Activated CD8-positive, alpha-beta memory T cell treated with anti-CD3 and anti-CD28 coated beads, Interleukin-2, amount 10 ng/mL, durations not matched to agents 7 days and 5 days (primary cell): ENCODE measurements at places on chromosomes 1 and 21. TPM values are rescaled to one million over a fixed set of nuclear protein-coding genes. Genes with fewer than 3 reads are reported as not detected.

- no peak for DNase-seq
- no peaks in the 10 kb centered on the region for H3K27me3 ChIP-seq
- no peaks in the 10 kb centered on the region for H3K4me1 ChIP-seq
- H3K27ac ChIP-seq = no peak overlapping the region
- no peak overlapping the region for H3K4me3 ChIP-seq
These were observed 82.0 kb downstream of the LRRC53 start for GRCh38 chr1:74430342-74430934.

DNA sequence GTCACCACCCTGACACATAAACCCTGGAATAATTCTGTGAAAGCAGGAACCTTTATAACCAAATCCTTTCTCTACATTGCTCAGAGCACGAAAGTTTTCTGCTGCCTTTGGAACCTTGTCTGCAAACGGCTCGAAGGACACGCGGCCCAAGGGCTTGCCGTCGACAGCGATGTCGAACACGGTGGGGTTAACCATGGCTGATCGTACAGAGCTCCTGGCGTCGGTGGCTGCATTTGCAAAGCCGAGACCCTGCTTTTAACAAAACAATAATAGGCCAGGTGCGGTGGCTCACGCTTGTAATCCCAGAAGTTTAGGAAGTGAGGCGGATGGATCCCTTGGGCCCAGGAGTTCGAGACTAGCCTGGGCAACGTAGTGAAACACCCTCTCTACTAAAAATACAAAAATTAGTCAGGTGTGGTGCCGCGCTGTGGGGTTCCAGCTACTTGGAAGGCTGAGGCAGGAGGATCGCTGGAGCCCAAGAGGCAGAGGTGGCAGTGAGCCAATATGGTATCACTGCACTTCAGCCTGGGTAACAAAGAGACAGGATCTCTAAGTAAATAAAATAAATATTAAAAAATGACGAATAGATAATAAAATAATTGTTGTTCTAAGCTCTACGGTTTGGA is 2.2 kb upstream of the EIF2B3 start:
- H3K4me1 ChIP-seq = peaks cover 17% of the 10 kb centered on the region
- DNase-seq = no peak
- H3K36me3 ChIP-seq = peaks cover 3% of the 10 kb centered on the region
- H3K4me3 ChIP-seq = no peak overlapping the region
- H3K27me3 ChIP-seq = no peaks in the 10 kb centered on the region

DNA sequence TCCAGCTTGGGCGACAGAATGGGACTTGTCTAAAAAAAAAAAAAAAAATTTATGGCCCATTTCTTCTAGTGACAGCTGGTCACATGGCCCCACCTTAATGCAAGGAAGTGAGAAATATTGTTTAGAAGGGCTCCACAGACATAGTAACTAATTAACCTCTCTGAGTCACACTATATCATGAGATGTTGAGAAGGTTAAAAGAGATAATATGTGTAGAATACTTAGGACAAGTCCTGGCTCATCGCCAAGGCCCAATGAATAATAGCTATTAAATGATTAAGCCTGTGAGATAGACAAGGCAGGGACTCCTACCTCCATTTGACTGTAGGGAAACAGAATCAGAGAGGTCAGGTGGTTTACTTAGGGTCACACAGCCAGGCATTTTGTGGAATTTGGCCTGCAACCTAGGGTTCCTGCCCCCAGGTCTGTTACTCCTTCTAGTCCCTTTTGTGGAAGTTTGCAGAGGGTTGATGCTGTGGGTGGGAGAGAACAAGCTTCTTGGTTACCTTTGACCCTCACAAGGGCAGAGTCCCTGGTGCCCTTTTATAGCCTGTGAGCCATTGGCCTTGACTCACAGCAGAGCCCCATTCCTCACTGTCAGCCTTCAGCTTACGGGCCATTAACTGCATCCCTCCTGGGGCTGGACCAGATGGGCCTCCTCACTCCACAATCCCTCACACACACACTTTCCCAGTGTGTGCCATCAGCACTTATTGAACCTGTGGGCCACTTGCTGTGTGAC is 48.5 kb downstream of the OPRD1 start:
- H3K27ac ChIP-seq = no peak overlapping the region
- peaks cover 6% of the 10 kb centered on the region for H3K27me3 ChIP-seq
- no peaks in the 10 kb centered on the region for H3K36me3 ChIP-seq
- DNase-seq = no peak
- H3K4me1 ChIP-seq = no peaks in the 10 kb centered on the region

DNA sequence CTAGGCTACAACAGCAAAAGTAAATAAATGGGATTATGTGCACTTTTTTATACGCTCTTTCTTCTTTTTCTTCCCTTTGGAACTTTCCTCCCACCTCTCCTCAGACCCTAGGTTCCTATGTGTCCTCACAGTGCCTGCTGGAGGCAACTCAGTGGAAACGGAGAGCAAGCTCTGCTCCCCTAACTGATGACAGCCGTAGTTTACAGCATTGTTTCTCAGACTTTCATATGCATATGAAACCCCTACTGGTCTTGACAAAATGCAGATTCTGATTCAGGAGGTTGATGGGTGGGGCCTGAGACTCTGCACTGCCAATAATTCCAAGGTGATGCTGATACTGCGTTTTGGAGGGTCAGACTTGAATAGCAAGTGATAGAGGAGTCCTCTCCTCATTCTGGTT is 34.3 kb upstream of the HMCN1 start:
- H3K36me3 ChIP-seq = no peaks in the 10 kb centered on the region
- peaks cover 10% of the 10 kb centered on the region for H3K27me3 ChIP-seq
- H3K4me3 ChIP-seq = no peak overlapping the region
- H3K4me1 ChIP-seq = peaks cover 13% of the 10 kb centered on the region
- no peak for DNase-seq

- no peak overlapping the region for H3K27ac ChIP-seq
- H3K27me3 ChIP-seq = peaks cover 20% of the 10 kb centered on the region
- H3K4me3 ChIP-seq = no peak overlapping the region
- DNase-seq = no peak
These were observed 4.9 kb upstream of the TTLL10 start for GRCh38 chr1:1168451-1169411.

- no peak overlapping the region for H3K4me3 ChIP-seq
- no peak for DNase-seq
- no peak overlapping the region for H3K27ac ChIP-seq
- peaks cover 3% of the 10 kb centered on the region for H3K27me3 ChIP-seq
- H3K36me3 ChIP-seq = no peaks in the 10 kb centered on the region
These were observed 155.2 kb downstream of the BARHL2 start for GRCh38 chr1:90561911-90562310.

- H3K36me3 ChIP-seq = no peaks in the 10 kb centered on the region
- no peak for DNase-seq
- H3K27ac ChIP-seq = no peak overlapping the region
- no peaks in the 10 kb centered on the region for H3K27me3 ChIP-seq
These were observed 779.6 kb upstream of the ADGRL2 start for GRCh38 chr1:81021134-81021533.

DNA sequence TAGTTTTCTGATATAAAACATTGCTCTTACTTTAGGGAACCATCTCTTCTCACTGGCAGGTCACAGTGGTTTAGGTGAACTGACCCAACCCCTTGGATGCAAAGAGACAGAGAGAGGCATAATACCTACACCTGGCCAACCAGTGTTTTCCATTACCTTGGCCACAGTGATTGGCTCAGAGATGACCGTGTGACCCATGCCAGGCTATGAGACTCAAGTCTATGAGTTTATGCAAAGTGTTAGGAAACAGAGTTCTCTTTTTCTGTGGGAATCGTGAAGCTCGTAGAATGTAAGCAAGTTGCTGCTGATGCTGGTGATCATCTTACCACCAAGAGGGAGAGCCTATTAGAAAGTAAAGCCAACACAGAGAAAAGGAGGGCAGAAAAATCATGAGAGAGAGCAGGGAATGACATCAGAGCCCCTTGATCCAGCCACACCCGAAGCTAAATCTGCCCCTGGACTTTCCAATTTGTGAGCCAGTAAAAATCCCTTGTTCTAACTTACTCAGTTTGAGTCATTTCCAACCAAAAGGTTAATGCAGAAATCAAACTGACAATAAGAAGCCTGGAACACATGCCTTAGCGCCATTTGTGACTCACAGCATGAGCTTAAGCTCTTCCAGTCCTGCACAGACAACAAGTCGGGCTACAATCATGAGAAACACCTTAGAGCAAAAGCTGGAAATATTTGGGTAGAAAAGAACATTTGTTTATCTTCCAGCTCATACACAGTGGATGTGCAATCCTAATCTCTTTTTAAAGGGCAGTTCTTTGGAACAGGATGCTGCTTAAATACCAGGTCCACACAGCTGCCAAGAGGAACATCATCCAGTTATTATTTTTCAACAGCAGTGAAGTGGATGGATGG is 81.3 kb upstream of the KAZN start:
- H3K27ac ChIP-seq = no peak overlapping the region
- DNase-seq = no peak
- H3K4me3 ChIP-seq = no peak overlapping the region
- H3K36me3 ChIP-seq = no peaks in the 10 kb centered on the region
- no peaks in the 10 kb centered on the region for H3K4me1 ChIP-seq

GRCh38 chr1:5554111-5554510 is 438.1 kb downstream of the NPHP4 start:
- peaks cover 1% of the 10 kb centered on the region for H3K36me3 ChIP-seq
- no peak for DNase-seq
- peaks cover 12% of the 10 kb centered on the region for H3K27me3 ChIP-seq
- no peak overlapping the region for H3K4me3 ChIP-seq
- no peaks in the 10 kb centered on the region for H3K4me1 ChIP-seq
- no peak overlapping the region for H3K27ac ChIP-seq

GRCh38 chr21:43816611-43817071 is 27.3 kb downstream of the RRP1 start:
- H3K27ac ChIP-seq = no peak overlapping the region
- no peak for DNase-seq
- H3K27me3 ChIP-seq = no peaks in the 10 kb centered on the region
- H3K4me3 ChIP-seq = no peak overlapping the region
- peaks cover 2% of the 10 kb centered on the region for H3K4me1 ChIP-seq
- H3K36me3 ChIP-seq = peaks cover 2% of the 10 kb centered on the region

DNA sequence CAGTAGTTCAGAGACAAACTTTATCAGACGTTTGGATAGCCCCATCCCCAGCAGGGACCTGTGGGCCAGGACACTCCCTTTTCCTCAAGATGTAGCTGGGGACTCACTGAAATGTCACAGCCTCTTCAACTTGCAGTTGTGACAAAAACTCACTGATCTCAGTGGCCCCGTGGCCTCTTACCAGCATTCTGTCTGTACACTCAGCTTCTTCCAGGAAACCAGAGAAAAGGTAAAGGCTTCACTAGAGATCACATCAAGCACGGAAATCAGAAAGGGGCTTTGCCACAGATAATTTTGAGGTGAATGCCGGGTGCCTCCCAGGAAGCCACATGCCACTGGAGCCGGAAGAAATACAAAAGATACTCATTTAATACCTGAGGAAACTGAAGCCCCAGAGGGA is 122.2 kb downstream of the CCDC185 start:
- no peaks in the 10 kb centered on the region for H3K4me1 ChIP-seq
- no peak overlapping the region for H3K4me3 ChIP-seq
- no peaks in the 10 kb centered on the region for H3K36me3 ChIP-seq
- H3K27me3 ChIP-seq = peaks cover 16% of the 10 kb centered on the region
- no peak for DNase-seq
- H3K27ac ChIP-seq = no peak overlapping the region

DNA sequence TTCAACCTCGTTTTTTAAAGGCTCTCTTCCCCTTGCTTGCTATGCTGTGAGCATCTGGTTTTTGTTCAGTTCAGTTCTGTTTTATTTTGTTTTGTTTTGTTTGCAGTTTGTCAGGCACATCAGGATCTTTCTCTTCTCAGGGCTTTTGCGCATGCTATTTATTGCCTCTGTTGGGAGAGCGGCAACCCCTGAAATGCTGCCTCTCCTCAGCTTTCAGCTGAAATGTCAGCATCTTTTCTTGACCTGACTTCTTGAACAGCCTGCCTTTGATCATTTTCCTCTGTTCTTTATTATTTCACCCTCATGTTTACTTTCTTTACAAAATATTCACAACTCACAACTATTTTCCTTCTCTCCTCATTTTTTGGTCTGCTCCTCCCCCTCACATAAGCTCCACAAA is 50.4 kb upstream of the RC3H1 start:
- H3K27ac ChIP-seq = no peak overlapping the region
- H3K27me3 ChIP-seq = peaks cover 11% of the 10 kb centered on the region
- H3K36me3 ChIP-seq = no peaks in the 10 kb centered on the region
- H3K4me3 ChIP-seq = no peak overlapping the region
- no peaks in the 10 kb centered on the region for H3K4me1 ChIP-seq

- H3K36me3 ChIP-seq = no peaks in the 10 kb centered on the region
- H3K27me3 ChIP-seq = no peaks in the 10 kb centered on the region
- no peak for DNase-seq
- peaks cover 36% of the 10 kb centered on the region for H3K4me1 ChIP-seq
These were observed 1.9 kb downstream of the RNF11 start for GRCh38 chr1:51238034-51238403.

- no peak overlapping the region for H3K27ac ChIP-seq
- H3K36me3 ChIP-seq = no peaks in the 10 kb centered on the region
- DNase-seq = no peak
- no peak overlapping the region for H3K4me3 ChIP-seq
These were observed 37.3 kb downstream of the HSD3B1 start for GRCh38 chr1:119544165-119544762.

GRCh38 chr1:202264726-202265125 is 71.1 kb downstream of the LGR6 start:
- no peaks in the 10 kb centered on the region for H3K36me3 ChIP-seq
- no peaks in the 10 kb centered on the region for H3K4me1 ChIP-seq
- DNase-seq = no peak
- H3K4me3 ChIP-seq = no peak overlapping the region

GRCh38 chr1:23742670-23743286 is 493 bp upstream of the ELOA start:
- DNase-seq = peak; percentile 51
- H3K36me3 ChIP-seq = peaks cover 11% of the 10 kb centered on the region
- H3K4me1 ChIP-seq = peaks cover 42% of the 10 kb centered on the region
- H3K27ac ChIP-seq = peak overlapping the region; percentile 87
- no peaks in the 10 kb centered on the region for H3K27me3 ChIP-seq

DNA sequence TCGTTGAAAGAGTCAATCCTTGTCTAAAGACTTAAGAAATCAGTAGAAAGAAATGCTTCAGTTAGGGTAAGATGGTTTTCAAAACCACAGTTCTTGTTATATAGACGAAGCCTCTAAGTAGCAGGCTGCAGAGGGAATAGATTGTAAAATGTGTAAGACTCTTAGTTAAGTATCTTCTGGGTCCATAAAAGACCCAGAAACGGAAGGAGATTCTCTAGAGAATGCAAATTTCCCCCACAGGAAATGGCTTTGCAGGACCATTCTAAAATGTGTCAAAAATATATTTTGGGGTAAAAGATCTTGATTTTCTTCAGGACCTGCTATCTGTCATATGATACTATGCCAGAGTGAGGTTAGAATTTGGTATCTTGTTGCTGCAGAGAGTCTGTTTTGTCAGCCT is 13.4 kb downstream of the OR2T1 start:
- H3K4me3 ChIP-seq = no peak overlapping the region
- H3K36me3 ChIP-seq = no peaks in the 10 kb centered on the region
- H3K4me1 ChIP-seq = no peaks in the 10 kb centered on the region
- H3K27me3 ChIP-seq = no peaks in the 10 kb centered on the region

SMIM12 gene
- total RNA-seq = 67.2 TPM

NBPF6 gene
- not detected for total RNA-seq

MSH4 gene
- 0.47 TPM for total RNA-seq

EDN2 gene
- not detected for total RNA-seq

DYNLT5 gene
- not detected for total RNA-seq

RBM11 gene
- 0.84 TPM for total RNA-seq

PLPPR4 gene
- not detected for total RNA-seq
